CD4-positive, alpha-beta T cell treated with Interleukin-17A for 1 hour (primary cell): ENCODE measurements at places on chromosomes 5 and 9.

DNA sequence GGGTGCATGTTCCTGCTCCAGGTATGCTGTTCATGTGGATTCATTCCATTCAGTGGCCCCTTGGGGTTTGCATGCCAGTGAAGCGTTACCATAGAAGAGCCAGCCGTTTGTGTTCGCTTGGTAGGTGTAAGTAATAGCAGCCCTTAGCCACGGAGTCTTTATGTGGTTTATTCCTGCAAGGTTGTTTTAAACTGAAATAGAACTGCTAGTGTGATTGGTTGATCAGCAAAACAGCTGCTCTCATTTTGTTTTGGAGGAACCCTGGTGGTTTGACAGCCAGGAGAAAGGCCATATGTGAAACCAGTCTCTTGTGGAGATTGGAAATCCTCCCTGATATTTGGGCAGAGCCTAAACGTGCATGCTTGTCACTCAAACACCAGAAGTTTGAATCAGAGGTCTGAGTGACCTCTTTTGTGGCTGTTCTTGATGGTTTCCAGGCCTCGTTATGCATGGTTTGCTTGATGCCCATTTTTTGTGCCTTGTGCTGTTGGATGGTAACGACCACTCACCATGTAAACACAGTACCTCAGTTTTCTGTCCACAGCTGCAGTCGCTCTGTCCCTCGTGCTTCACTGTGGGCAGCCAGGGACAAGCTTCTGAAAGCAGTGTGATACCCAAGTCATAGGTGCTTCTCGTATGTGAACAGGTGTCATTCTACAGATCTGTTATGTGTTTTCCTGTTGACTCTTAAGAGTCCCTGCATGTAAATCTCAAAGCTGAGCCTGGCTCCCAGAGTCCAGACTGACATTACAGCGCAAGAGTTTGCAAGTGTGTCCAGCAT is 58.3 kb upstream of the NXNL2 start:
- DNase-seq = no peak

DNA sequence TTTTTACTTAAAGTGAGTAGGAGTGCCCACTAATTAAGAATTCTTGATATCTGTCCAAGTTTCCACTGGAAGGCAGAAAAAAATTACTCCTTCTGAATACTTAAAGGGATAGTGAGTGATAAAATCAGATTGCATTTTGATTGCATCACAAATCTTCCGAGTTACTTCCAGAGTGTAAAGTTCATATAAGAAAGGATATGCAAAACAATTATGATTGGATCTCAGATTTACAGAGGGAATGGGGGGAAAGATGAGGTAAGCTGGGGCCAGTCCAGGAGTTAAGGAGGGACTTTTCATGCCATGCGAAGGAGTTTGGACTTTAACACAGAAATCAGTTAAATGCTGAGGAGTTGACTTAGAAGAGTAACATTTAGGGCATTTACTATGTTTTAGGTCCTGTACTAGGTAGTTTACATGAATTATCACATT is 9.3 kb upstream of the RNF145 start:
- DNase-seq = no peak

DNA sequence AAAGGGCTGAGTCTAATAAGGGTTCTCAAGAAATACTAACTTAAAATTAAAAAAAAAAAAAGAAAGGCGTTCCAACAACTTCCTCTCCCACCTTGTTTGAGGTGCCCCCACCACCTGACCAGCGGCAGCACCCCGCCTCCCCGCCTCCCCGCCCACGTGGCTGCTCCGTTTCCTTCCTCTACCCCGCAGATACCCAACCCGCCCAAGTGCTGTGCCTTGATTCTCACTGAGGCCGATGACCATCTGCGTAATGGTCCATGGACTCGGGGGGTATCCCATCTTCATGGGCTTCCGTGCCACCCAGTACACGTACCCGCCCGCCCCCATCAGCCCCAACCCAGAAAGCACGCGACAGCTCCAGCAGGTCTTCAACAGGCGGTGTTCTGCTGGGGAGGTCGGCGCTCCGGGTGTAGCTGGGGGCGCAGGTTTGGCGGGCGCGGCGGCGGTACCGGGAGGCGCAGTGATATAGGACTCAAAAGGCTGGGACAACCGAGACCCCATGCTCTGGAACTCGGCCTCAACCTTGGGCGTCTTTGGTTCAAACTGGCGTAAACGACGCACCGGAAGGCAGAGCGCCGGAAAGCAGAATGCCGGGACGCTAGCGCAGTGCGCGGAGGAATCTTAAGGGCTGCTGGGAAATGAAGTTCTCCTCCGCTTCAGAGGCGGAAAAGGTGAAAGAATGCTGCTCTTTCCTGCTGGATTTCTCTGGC is at the start of gene DMAC1:
DMAC1 (minus strand) TSS at position 545 of the 710 bp plus-strand sequence; CDS start at position 501, 44 bp downstream.
- DNase-seq = peak; percentile 84

- peak; percentile 5 for DNase-seq
These were observed 24.7 kb upstream of the TMEM250 start for GRCh38 chr9:136143215-136144001.

- no peak for DNase-seq
These were observed 148.9 kb downstream of the DOCK2 start for GRCh38 chr5:169785771-169786618.

DNA sequence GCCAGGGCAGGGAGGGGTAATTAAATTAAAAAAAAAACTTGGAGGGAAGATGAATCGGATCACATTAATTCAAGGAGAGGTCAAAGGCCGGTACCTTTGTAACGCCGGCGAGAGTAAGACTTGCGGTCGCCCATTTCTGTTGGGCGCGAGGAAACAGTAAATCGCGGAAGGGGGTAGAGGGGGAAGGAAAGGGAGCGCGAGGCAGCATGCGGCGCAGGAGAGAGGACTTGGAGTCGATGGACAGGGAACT is 324 bp upstream of the RGMB start:
- DNase-seq = no peak

- no peak for DNase-seq
These were observed 95.4 kb upstream of the ICE1 start for GRCh38 chr5:5327126-5327525.

DNA sequence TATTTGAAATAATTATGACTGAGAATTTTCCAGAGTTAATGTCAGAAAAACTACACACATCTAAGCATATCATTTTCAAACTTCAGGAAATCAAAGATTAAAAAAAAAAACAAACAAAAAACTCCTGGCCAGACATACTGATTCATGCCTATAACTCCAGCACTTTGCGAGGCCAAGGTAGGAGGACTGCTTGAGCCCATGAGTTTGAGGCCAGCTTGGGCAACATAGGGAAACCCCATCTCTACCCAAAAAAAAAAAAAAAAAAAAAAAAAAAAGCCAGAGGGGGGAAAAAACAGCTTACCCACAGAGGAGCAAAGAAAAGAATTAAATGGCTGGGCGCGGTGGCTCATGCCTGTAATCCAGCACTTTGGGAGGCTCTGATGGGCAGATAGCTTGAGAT is 22.4 kb downstream of the EFCAB9 start:
- no peak for DNase-seq

GRCh38 chr9:90044263-90044662 is 439.5 kb downstream of the GADD45G start:
- no peak for DNase-seq

DNA sequence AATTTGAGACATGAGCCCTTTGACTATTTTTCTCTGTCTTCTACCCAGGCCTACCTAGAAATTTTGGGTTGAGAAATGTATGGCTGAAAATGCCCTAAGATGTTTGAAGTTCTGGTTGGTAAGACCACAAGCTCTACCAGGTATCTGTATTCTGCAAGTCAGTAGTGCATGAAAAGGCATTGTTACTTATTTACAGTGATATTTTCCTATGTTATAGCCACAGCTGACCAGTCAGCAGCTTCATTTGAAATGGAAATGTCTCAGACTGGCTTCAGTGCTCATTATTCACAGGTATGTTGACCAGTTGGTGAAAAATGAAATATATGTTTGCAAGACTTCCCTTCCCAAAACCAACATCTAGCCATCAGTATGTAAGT is 91.9 kb upstream of the ITGA2 start:
- no peak for DNase-seq

DNA sequence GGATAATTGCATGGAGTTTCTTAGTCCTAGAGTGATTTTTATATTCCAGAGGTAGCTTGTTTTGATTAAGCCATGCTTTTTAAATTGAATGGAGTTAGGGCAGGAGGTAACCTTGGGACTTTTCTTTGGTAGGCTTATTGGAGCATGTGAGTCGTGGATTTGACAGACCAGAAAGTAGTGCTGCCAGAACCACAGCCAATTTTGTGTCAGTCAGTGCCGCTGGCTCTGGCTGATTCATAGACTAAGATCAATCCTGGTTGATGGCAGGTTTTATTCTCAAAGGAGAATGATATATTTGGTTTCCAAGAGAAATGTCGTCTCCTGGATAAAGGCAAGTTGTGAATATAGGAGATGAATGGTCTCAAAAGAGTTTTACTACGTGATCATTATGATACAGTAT is 20.3 kb downstream of the RAI14 start:
- DNase-seq = no peak

- no peak for DNase-seq
These were observed 192.9 kb downstream of the CRB2 start for GRCh38 chr9:123548741-123549545.

DNA sequence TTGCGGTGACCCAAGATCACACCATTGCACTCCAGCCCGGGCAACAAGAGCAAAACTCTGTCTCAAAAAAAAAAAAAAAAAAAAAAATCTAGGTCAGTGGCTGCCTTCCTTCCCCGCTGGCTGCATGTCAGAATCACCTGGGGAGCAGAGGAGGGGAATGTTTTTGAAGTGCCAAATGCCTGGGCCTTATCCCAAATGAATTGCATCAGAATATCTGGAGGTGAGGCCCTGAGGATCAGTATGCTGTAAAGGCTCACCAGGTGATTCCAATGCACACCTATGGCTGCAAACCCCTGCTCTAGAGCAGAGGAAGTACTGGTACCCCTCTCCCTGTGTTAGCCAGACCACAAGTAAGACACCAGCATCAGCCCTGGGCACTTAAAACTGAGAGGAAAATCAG is 44.7 kb upstream of the GABRP start:
- no peak for DNase-seq

DNA sequence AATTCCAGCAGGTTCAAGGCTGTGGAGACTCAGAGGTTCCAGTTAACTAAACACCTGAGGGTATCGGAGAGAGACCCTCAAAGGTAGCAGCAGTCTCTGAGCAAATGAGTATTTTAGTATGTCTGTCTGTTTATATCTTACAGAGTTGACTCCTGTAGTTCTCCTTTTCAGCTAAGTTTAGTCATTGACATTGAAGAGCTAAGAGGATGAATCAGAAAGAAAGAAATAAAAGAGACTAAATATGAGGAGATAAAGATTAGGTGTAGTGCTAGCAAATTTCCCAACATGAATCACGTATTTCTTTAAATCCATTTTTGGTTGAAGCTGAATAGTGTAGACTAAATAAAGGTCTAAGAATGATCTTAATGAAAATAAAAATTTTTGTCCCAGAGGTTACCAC is 474.0 kb upstream of the RGMB start:
- DNase-seq = no peak
